Osteocyte (in vitro differentiated cells): ENCODE measurements at places on chromosomes 7 and 10.

DNA sequence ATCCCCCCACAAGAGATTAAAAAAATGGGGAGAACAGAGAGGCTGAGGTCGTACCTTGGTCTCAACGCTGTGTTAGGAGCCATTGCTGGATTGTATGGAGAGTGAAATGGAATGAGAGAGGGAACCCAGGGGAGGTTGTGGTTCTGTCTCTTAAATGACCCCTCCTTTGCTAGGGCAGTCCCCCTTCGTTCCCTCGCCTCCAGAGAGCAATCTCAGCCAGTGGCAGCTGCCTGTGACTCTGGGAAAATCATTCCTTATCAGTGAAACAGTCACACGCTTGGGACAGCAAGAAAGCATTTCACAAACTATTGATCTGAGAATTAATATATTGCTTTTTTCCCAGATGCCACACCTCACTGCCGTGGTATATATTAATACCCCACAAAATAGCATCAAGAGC, 12.0 kb upstream of the CARD11 start:
- DNase-seq: no peak

DNA sequence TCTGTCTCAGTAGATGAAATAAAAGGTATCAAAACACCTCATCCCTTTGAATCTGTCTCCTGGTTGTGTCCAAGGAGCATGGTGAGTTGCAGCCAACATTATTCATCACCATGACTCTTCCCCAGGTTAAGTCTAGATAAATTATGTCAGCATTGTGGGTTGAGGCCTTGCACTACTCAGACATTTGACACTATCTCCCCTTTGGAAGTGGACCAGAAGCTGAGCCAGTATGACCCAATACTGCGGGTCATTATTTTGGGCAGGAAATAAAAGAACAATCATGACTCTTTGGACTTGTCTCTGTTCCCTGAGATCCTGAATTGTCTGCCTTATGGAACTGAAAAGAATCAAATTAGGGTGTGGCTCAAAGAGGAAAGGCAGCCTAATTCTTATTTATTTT, 168.2 kb upstream of the FAM171A1 start:
- no peak for DNase-seq

- DNase-seq: no peak
Observed at GRCh38 chr7:133770863-133771492, 356.2 kb upstream of the LRGUK start.

GRCh38 chr10:101130141-101130540, 959 bp upstream of the TLX1 start:
- DNase-seq: no peak

- no peak for DNase-seq
Observed at GRCh38 chr10:79266084-79266483, 81.2 kb upstream of the PPIF start.

GRCh38 chr7:102291056-102291915, 4.6 kb downstream of the SH2B2 start:
- no peak for DNase-seq

- DNase-seq: no peak
Observed at GRCh38 chr10:16644146-16644545, 122.5 kb upstream of the C1QL3 start.
